ENCODE measurements at places on chromosomes 1 and 21.

DNA sequence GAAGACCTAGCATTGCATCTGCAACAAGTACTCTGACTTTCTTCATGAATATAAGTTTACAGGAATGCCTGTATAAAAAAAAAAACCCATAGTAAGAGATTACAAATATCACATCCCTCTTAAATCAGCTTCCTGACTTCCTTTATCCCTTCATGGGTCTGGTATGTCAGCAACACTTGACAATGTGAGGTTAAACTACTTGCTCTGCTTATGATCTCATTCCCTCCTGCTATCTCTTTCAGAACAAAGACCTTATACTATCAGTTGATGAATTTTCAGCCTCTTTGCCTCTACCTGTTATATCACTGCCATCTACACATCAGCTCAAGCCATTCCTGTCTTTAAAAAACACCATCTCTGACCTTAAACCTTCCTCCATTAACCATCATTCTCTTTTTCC, 130.9 kb upstream of the SAMSN1 start:
- no peak for DNase-seq

- no peak for DNase-seq
These were observed 107.3 kb downstream of the UBE2U start for GRCh38 chr1:64310760-64311159.

DNA sequence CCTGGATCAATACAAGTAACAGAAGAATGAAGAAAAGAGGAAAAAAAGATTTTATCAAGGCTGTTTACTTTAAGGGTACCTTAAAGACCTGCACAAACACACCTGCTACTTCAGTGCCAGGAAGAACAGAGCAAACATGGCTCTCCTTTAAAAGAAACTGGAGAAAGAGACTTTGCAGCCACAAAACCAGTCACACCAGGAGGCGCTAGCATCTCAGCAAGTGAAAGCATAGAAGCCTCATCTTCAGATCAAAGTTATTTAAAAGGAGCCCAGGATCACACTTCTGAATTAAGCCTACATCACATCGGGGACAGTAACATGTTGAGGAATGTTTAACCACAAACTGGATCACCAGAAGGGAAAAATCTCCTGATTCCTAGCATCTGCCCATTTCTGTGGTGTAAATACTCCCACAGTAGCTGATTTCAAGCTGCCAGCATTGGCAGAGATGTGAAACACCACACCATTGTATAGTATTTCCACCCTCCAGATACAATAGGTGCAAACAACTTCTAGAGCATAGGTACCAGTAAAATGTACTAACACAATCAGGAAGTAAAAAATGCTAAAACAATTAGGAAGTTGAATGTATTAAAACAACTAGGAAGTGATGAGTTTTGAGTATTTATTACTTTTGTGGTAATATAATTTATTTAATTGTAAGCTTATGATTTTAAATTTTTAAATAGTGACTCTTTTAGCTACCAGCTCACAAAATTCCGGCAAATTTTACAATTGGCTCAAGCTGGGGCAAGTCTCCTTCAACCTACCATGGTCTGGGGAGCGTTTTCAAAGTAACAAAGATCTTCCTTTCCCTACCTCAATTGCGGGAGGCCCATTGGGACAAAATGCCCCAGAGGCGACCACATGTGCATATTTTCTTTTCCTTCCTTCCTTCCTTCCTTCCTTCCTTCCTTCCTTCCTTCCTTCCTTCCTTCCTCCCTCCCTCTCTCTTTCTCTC, 105.3 kb upstream of the CLDN14 start:
- DNase-seq = no peak

DNA sequence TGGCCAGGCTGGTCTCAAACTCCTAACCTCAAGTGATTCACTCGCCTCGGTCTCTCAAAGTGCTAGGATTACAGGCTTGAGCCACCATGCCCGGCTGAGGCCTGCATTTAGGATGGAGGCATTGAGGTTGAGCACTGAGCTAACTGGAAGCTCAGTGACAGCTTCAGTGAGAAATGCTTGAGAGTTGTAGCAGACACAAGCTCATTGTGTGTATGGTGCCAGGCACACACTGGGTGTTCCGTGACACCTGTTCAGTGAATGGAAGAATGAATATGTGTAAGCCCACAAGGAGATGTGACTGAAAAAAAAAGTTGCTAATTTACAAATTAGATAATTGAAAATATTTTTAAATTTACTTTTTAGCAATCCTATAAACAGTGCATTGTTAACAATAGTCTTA, 21.8 kb downstream of the LURAP1 start:
- DNase-seq = no peak

DNA sequence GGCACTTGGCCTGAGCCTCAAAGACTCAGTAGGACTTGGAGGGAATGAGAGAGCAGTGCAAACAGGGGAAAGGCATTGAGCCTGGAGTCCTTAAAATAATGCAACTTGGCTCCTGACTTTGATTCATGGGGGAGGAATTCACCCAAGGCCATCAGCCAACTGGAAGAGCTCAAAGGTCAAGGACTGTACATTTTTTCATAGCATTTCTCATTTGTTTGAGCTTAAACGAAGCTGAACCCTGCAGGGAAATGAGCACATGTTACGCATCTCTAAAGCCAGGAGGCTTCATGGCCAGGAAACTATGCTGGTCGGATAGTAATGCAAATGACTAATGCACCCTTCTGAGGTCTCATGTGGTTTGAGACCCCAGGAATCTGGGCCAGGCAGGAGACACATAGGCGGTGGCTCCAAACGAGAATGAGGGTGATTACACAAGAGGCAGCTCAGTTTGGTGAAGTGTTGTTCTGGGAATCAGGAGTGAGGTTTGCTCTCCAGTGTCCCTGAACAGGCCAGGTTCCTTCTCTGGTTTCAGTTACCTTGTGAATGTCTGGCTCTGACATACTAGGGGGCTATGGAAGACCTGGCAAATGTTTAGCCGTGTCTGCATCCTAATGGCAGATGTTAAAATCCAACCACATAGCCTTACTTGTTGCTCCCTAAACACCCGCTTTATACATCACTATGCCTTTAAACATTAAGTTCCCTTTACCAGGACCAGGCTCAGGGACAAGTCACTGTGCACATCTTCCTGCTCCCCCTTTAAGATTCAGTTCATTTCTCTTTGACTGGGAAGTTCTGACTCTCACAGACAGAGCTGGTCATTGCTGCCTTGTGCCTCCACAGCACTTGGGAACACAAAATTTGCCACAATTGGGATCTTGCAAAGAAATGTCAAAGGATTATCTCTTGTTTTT, 503.9 kb upstream of the USP24 start:
- no peak for DNase-seq

DNA sequence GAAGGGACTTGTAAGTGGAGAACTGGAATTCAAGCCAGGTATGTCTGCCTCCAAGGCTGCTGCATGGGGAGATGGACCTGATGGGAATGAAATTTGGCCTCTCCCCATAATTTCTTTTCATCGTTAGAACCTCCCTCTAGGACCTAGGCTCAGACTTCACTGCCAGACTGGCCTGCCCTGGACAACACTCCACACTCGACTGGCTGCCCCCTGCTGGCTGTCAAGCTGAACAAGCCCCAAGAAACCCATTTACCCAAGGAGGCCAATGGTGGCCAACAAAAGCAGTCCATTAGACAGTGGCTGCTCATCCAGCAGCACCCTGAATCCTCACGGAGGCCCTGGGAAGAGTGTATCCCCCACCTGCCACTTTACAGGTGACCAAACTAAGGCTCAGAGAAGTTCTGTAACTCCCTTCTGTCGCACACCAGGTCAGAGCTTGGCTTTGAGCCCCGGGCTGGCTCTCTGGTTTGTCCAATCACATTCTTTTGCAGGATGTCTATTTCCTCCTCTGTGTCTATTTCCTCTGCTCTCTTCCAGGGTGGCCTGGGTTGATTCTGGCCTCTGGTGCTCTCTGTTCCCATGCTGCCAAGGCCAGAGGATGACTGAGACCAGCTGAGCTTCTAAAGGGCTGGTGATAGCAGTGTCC, 3.8 kb downstream of the RNF186 start:
- DNase-seq = no peak

- DNase-seq = no peak
These were observed 402.3 kb downstream of the RYR2 start for GRCh38 chr1:237444120-237444790.

DNA sequence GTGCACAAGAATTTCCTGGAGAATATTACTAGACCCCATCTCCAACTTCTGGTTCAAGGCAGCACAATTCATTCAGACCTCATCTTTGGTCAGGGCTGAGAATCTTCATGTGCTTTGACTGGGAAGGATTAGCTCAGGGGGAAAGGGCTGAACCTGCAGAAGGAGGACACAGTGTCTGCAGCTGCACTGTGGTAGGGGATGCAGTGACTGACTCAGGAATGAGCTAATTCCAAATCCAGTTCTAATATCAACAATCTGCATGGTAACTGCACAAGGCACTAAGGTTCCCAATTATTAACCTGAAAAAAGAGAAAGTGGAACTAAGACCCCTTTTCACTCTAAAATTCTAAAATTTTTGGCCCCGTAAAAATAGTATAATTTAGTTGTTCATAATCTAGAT, 31.6 kb downstream of the TTLL7 start:
- DNase-seq = no peak

GRCh38 chr21:24870633-24871032, 736.6 kb downstream of the MRPL39 start:
- DNase-seq = no peak

- DNase-seq = no peak
These were observed 6.2 kb downstream of the CSRP1 start for GRCh38 chr1:201500670-201501120.

GRCh38 chr21:36686955-36687354, 12.0 kb upstream of the SIM2 start:
- DNase-seq = no peak

- DNase-seq = no peak
These were observed at the start of gene ZBTB18 for GRCh38 chr1:244050835-244051444. Gene ZBTB18, plus strand, starts transcription at chr1:244051283. Its CDS starts 149 bp downstream, at chr1:244051432.

DNA sequence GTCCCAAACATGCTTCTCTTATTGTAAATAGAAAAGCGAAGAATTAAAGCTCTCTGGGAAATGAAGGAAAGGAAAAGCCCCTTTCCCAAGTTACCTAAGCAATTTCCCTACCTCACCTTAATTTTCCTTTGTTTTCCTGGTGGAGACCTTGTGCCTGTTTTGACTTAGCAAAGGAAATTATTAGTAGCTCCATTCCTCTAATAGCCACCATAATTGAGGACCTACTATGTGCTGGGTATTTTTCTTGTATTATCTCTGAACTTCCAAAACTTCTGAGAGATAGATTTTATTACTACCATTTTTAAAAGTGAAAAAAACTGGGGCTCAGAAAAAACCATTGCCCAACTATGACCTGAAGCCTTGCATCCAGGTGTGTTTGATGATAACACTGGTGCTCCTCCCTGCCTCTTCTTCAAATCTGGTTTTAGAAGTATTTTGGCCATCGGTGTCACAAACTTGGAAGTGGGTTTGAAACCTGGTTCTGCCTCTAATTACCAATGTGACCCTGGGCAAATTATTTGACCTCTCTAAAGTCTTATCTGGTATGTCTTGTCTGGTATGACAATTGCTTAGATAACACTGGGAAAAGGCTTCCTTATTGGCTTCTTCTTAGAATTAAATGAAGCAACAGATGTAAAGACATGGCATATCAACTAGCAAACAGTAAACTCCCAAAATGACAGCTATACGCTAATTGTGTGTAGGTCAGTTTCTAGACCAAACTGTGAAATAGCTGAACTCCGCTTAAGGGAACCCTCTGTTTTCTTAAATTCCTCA, 39.5 kb downstream of the BCL9 start:
- no peak for DNase-seq

All from NCI-H1436 treated with DMSO at 0.1 percent for 48 hours (cell line).